ENCODE measurements at places on chromosomes 13 and 19.

DNA sequence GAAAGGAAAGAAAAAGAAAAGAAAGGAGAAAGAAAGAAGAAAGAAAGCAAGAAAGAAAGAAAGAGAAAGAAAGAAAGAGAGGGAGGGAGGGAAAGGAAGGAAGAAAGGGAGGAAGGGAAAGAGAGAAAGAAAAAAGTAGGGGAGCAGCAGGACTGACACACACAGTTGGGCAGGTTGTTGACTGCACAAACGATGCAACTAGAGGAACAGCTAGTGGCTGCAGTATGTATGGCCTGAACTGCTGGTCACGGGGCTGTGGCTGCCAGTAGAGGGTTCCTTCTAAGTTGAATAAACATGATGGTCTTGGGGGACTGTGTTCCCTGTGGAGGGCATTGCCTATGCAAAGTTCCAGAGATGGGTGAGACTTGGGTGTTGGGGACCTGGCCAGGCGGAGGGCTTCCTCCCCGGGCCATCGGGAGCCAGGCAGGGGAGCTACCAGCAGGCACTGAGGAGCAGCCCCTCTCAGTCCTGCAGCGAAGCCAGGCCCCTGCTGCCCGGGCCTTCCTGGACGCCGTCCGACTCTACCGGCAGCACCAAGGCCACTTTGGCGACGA is 16.7 kb upstream of the COLGALT1 start:
- DNase-seq = no peak

DNA sequence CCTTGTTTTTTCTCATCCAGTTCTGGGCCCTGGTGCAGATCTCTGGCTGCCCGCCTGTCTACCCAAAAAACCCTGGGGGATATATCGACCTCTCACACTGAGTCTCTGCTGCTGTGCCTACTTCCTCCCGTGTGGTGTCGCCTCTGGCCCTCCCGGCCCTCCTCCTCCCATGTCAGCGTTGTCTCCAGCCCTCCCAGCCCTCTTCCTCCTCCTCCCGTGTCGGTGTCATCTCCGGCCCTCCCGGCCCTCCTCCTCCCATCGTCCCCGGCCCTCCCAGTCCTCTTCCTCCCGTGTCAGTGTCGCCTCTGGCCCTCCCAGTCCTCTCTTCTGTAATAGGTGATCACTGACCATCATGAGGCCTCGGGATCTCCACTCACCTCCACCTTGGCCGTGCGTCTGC is 81.8 kb downstream of the GPR12 start:
- DNase-seq = no peak

- no peak for DNase-seq
Measured at GRCh38 chr13:73412933-73413332, 354.1 kb downstream of the KLF5 start.

GRCh38 chr19:15154002-15154612 is 46.7 kb downstream of the NOTCH3 start:
- no peak for DNase-seq

DNA sequence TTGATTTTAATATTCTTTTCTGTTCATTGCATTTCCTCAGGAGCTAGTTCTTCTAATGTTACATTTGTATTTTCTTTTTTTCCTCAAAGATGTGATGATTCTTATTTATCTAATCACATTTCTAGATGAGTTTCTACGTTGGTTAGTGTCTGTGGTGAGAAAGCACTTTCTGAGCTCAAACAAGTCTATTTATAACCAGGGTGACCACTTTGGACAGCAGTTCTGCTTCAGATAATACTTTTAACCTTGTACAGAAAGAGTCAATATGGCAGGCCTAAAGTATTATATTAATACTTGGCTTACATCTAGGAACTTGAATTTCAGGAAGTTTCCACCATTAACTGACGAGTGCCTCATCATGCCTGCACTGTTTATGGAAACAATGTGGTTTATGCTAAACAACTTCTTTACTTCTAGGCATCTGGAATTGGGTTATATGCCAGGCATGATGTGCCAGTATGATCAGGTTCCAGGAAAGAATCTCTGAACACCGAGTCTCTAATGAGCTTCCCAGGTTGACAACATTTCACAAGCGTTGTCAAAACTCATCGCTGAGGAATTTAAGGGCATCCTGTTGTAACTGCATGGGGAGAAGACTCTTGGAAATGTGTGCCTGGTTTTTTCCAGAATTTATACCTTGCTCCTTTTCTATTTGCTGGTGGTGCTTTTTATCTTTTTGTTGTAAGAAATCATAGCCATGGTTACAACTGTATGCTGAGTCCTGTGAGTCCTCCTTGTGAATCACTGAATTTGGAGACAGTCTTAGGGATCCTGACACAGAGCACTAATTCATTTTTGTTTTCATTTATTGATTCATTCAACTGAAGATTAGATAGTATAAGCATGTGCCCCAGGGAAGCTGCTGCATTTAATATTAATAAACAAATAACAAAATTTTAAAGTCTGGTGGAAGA is 344.4 kb upstream of the PCDH9 start:
- no peak for DNase-seq

DNA sequence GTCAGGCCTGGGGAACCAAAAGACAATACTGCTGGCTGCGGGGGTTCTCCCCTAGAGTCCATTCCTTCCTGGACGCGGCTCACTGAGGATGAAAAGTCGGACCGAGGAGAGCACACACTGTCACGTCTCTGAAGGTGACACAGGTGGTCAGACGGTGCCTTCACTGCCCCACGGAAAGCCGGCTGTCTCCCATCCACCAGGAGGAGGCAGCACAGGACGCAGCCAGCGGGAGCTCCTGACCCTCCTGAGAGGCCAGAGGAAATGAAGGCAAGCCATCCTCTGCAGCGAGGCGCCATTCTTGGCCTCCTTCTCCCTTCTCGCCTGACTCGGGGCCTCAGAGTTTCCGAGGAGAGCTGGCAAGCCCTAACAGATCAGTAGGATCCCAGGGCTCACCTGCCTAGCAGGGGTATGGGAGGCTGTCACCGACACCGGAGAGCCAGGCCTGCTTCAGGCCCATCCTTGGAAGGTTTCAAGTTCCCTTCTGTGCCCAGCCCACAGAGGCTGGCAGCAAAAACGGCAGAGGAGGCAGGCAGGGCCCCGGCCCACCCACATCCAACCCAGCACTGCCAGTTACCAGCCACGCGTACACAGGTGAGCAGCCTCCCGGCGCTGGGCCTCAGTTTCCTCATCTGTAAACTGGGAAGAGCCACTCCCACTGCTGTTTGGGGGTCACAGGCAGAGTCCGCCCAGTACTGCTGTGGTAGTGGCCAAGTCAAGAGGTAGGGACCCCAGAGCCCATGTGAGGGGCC is 4.5 kb downstream of the REXO1 start:
- DNase-seq = no peak

DNA sequence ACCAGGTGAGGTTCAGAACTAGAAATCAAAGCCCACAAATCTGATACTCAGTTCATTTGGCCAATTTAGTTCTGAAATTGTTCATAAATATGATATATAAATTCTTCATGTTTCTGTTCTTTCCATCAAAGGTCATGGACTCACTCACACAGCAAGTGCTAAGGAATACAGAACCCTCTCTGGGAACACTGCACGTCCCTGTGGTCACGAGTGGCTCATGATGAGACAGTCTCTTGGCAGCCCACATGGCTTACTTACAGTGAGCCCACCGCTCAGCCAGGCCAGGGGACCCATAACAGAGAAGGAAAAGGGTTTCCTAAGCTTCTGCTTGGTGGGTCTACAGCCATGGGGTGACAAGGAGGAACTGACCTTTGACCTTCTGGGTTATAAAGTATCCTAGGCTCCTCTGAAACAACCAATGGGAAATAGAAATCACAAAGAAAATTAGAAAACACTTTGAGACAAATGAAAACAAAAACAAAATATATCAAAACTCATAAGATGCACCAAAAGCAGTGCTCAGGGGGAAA is 67.4 kb downstream of the CDADC1 start:
- no peak for DNase-seq

GRCh38 chr13:110348309-110349105 is 41.4 kb downstream of the COL4A2 start:
- DNase-seq = no peak

DNA sequence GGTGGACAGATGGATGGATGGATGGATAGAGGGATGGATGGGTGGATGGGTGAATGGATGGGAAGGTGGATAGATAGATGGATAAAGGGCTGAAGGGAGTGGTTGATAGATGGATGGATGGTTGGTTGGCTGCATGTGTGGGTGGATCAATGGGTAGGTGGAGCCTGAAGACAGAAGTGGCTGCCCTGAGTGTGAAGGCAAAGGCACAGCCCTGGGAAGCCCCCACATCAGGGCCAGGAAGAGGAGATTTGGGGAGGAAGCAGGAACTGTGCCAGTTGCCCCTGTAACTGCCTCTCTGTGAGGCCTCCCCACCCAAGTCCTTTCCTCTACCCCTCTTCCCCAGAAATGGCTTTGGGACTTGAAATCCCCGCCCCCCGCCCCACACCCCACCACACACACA is 43.4 kb upstream of the NFIC start:
- no peak for DNase-seq

- DNase-seq = no peak
Measured at GRCh38 chr13:36115306-36115705, 15.9 kb downstream of the DCLK1 start.

DNA sequence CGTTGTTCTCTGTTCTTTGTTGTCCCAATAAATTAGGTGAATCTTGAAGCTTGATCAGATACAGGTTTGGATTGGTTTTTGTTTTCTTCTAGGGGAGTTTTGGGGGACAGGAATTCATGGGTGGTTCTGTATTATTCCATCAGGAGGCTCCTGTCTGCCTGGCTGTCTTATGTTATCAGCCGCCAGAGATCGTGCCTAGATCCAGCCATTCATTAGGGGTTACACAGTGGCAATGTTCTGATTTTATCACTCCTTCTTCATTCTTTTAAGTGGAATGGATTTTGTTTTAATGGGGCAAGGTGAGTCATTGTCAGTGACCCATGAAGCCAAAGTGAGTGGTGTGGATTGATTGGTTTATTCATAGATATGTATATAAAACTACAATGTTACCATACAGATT is 71.9 kb downstream of the CHST8 start:
- no peak for DNase-seq

DNA sequence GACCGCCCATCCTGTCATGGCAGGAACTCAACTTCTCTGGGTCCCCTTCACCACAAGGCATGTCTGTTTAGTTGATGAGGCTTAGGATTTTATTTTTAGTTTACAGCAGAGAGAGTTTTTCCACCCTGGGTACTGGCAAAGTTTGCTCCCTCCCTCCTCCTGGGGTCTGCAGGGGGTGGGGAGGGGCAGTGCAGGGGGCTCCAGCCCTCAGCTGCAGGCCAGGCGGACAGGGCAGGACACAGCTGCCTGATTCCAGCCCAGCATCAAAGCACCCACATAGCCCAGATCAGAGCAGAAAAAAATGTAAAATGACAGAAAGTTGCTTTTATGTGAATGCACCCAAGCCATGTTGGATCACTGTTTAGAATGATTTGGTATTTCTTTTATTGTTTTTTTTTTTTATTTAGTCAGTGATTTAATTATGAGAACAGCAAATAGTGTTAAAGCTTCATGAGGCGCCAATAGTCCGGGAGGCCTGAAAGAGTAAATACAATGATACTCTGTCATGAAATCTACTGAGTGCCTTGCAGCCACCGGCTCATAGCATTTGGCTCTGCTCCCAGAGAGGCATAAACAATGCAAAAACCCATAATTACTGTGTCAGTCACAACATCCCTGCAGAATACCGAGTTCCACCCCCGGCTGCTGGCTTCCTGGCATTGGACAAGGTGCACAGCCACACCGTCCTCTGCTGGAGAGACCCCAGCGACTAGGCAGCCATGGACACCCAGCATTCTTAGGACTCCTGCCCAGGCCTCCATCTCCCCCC is 923.5 kb downstream of the UQCRFS1 start:
- DNase-seq = no peak

DNA sequence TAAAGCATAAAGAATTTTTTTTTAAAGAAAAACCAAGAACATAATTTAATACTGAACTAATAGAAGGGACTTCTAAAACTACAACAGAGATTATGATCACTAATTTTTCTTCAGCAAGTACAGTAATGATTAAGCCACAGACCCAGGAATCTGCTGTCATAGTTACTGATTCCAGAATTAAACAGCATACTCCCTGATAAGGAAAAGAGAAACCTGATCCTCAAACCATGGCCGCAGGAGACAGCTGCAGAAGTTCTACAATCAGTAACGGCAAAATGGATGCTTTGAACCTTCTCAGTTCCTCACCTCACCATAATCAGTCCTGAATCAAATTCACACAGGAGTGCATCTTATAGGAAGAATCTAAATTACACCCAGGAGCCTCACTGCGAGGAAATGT is 939.0 kb upstream of the SLITRK1 start:
- no peak for DNase-seq

- no peak for DNase-seq
Measured at GRCh38 chr13:49828453-49828852, 36.0 kb upstream of the KPNA3 start.

DNA sequence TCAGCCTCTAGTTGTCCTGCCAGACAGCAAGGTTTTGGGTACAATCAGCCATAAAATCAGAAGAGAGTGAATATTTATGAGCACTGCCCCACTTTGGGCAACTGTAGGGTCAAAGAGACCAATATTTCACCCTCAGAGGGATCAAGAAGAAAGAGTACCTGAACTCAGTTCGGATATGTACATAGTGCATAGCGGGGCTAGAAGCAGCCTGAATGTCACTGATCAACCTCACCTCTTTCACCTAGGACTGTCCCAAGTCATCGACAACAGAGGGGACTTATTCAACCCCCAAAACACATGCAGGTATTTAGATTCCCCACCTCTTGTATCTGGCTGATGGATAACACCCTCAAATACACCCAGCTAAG is 446.9 kb downstream of the COG6 start:
- no peak for DNase-seq

DNA sequence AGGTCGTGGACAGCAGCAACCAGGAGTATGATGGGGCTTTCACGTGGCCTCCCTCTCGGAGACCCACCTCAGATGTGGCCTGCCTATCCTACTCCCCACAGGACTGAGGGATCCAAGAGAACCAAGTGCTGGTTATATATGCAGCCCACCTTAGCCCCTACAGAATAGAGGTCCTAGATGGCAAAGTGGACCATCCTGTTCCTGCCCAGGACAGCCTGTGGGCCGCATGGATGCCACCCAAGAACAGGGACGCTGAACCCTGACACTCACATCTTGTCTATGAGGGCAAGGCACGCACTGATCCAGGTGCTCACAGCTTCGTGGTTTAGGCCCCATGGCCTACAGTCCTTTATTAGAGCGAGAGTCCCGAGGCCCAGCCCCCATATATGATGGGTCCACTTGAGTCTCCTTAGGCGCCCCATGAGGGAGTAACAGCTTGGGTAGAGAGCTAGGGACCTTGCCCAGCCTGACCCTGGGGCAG is 1.5 kb upstream of the SLC27A5 start:
- DNase-seq = no peak

GRCh38 chr13:106573868-106574267 is 5.9 kb upstream of the ARGLU1 start:
- DNase-seq = no peak

- no peak for DNase-seq
Measured at GRCh38 chr19:8663920-8664670, 33.7 kb downstream of the NFILZ start.

DNA sequence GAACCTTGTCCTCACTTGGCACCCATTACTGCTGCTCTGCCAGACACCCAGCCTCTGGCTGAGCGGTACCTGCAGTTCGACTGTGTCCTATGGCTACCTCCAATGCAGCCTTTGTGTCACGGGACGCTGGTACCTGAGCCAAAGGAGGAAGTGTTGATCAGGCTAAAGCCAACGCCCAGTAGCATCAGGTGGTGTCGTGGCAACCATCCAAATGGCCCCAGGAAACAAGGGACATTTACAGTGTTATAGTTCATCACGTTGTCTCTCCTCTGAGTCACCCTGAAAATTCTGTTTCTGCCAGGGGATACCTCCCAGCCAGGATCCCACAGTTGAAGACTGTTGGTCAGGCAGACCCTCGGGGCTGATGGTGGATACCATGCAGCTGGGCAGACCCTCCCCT is 10.1 kb downstream of the RHPN2 start:
- peak; percentile 63 for DNase-seq

- DNase-seq = no peak
Measured at GRCh38 chr13:73072239-73072900, 13.6 kb downstream of the KLF5 start.
